ENCODE measurements at places on chromosomes 3 and 15.

DNA sequence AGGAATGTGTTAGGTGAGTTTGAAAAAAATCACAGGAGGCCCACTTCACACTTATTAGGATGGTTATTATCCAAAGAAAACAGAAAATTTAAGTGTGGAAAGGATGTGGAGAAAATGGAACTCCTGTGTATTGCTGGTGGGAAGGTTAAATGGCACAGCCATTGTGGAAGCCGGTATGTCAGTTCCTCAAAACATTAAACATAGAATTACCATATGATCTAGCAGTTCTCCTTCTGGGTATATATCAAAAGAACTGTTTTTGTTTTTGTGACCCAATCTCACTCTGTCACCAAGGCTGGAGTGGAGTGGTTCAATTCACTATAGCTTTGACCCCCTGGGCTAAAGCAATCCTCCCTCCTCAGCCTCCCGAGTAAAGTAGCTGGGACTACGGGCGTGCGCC is 10.4 kb upstream of the ZFYVE19 start:
- no peak for DNase-seq

DNA sequence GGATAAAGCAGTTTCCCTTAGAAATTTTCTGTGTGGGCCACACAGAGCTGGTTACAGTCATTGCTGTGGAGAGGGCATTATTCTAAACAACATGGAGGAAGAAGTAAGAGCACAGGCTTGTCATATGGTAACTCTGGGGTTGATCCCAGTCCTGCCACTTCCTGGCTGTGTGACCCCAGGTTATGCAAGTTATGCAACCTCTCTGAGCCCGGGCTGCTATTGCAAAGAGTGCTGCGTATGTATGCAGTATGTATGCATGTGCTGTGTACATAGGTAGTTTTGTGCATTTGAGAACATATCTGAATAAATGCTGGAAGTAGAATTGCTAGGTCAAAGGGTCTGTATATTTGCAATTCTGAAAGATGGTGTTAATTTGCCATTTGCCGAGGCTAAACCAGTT is 9.2 kb downstream of the SPSB4 start:
- no peak for DNase-seq

- no peak for DNase-seq
Measured at GRCh38 chr3:50876947-50877346, 202.2 kb downstream of the DOCK3 start.

GRCh38 chr3:189593581-189593980 is 37.6 kb upstream of the TP63 start:
- no peak for DNase-seq

DNA sequence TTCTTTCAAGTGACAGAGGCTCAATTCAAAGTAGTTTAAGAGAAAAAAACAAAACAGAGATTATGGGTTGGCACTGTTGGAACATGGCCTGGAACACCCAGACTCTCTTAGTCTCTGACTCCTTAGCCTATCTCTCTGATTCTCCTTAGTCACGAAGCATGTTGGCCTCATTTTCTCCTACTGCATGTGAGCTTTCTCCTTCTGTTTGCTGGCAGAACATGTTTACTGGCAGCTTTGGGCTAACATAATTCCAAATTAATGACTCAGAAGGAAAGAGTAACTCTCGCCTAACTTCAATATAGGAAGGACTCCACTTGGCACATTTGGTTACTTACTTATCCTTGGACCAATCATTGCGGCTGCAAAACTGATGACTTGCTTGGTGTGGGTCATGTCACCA is 21.7 kb upstream of the CCDC39 start:
- DNase-seq, result no peak

- DNase-seq, result no peak
Measured at GRCh38 chr3:169172535-169172934, 491.0 kb downstream of the MECOM start.

GRCh38 chr3:187833799-187834578 is 88.7 kb upstream of the BCL6 start:
- DNase-seq, result no peak

- no peak for DNase-seq
Measured at GRCh38 chr3:32733631-32734229, 48.7 kb downstream of the CNOT10 start.

- no peak for DNase-seq
Measured at GRCh38 chr3:145943952-145944351, 217.0 kb downstream of the PLOD2 start.

DNA sequence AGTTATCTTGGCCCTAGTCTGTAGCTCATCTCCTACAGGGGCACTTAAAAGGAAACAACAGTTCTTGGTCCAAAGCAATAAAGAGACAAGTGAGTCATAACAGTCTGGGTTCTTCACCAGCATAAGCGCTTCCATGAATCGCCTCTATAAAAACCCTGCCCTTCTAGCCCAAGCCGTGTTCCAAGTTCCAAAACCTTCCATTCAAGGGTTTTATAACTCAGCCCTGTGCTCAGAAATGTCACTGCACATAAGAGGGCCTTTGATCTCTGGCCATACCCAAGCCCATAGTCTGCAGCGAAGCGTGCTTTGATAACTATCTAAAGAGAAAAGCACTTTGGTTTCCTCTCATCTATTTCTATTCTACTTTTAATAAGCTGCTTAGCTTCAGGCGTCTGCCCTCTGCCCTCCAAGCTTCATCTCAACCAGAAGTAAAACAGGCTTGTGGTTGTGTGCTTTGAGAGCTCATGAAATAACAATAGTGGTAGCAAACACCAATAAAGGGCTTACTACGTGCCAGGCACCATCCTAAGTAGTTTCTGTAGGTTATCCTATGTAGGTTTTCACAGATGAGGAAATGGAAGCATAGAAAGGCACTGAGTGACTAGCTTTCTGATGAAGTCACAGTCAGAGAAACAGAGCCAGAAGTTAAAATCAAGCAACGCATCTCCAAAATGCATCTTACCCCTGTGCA is 64.0 kb upstream of the AKAP13 start:
- no peak for DNase-seq

DNA sequence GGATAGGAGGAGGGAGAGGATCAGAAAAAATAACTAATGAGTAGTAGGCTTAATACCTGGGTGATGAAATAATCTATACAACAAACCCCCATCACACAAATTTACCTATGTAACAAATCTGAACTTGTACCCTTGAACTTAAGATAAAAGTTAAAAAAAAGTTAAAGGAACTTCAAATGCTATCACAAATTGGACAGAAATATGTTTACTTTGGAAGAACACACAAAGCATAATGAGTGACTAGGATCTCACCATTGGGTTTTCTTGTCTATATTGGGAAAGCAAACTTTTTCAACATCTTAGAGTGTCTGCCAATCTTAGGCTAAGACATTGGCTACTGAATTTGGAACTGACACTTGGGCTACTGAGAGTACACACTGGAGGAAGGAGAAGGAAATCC is 140.4 kb downstream of the THRB start:
- DNase-seq, result no peak

DNA sequence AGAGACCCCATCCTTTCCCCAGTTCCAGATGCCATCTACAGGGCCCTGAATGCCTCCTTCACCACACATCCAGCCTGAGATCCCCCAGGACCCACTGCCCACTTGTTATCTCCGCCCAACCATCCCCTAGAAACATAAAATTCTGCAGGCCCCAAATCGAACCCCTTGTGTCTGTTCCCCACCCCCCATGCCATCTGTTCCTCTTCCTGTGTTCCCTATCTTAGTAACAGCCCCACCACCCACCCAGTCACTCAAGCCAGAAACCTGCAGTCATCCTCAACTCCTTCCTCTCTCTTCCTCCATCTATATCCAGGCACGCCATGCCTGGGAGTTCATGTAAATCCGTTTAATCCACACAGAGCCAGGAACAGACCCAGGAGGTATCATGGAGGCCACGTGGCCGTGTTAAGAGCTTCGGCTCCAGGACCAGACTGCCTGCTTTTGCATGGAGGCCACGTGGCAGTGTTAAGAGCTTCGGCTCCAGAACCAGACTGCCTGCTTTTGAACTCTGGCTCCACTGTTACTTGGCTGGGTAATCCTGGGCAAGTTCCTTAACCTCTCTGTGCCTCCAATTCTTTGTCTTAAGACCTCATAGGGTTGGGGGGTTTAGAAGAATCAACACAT is 4.8 kb downstream of the CSRNP1 start:
- DNase-seq, result no peak

DNA sequence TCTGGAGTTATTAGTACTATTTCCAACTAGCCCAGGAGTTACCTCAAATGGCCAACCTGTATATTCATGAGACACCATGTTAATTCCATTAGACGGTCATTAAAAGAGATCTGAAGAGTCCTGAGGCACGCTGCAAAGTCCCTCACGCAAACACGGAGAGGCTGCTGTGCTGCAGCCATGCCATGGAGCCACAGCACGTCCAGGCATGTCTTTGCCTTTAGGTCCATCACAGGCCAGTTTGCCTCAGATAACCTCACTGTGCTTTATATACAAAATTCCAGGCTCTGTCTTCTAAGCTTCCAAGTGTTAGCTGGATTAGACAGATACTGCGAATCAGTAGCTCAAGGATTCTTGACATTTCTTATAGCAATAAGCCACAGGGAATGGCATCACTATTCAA is 9.8 kb upstream of the PLAAT1 start:
- no peak for DNase-seq

DNA sequence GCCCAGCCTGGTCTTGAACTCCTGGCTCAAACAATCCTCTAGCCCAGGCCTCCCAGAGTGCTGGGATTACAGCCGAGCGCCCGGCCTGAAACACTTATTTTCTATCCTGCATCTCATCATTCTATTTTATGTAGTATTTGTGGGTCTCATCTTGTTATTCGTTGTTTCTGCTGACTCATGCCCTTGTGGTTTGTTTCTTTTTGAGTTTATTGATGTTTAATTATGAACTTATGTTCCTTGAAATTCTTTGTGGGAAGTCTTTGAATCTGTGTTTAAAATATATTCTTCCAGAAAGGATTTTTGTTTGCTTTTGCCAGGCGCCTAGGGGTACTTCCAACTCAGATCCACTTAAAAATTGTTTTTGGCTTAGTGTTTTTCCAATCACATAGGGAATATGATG is 78.3 kb upstream of the C15orf39 start:
- DNase-seq, result no peak

DNA sequence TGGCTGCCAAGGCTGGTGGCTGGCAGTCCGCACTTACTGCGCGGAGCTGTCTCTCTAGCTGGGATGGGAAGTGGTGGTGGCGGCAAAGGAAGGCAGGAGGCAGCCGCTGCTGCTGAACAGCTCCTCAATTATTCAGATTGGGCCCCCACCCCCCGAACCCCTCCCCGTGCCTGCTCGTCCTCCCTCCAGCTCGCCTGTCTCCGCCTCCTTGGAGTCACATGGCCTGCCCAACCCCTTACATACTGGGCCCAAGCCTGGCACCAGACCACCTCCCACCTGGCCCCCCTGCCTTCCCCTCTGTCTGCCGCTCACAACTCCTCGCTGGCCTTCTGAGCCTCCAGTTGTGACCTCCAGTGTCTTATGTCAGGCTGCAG is at the start of gene SLC7A14:
TSS of gene SLC7A14 (minus strand) at position 139 of the 374 bp plus-strand sequence. CDS start 59,139 bp downstream, outside the sequence.
- no peak for DNase-seq

GRCh38 chr3:44674211-44674610 is 25.7 kb downstream of the ZNF35 start:
- DNase-seq, result no peak

DNA sequence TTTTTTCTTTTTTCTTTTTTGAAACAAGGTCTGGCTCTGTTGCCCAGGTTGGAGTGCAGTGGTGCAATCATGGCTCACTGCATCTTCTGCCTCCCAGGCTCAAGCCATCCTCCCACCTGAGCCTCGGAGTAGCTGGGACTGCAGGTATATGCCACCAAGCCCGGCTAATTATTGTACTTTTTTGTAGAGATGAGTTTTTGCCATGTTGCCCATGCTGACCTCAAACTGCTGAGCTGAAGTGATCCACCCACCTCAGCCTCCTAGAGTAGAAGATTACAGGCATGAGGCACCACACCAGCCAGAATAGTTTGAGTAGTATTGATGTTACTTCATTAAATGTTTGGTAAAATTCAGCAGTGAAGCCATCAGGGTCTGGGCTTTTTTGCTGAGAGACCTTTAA is 251.8 kb downstream of the CADM2 start:
- no peak for DNase-seq

GRCh38 chr3:157445857-157446256 is 9.2 kb downstream of the PTX3 start:
- no peak for DNase-seq

DNA sequence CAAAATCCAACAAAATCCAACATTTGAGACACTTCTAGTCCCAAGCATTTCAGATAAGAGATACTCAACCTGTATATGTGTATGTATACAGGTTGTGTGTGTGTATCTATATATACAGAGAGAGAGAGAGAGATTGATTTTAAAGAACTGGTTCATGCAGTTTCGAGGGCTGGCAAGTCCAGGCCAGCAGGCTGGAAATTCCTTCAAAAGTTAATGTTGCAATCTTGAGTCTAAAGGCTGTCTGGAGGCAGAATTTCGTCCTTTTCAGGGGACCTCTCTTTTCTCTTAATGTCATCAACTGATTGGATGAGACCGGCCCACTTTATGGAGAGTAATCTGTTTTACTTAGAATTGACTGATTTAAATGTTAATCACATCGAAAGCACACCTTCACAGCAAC is 199.6 kb upstream of the IL12A start:
- no peak for DNase-seq

- DNase-seq, result no peak
Measured at GRCh38 chr3:195034101-195034500, 236.9 kb downstream of the XXYLT1 start.

GRCh38 chr3:47476644-47477199 is 981 bp upstream of the SCAP start:
- no peak for DNase-seq

DNA sequence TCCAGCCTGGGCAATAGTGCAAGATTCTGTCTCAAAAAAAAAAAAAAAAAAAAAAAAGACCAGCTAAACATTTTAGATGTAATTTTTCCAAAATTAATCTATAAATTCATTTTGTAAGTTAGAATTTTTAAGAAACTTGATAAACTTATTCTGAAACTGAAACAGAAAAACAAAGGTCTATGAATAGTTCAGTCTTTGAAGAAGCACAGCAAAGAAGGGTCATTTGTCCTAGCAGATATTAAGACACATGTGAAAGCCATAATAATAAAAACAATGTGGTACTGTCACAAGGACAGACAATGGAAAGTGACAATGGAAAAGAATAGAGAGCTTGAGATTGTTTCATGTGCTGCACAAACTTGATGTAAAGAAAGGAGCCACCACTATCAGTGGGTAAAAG is 29.0 kb upstream of the PRSS50 start:
- no peak for DNase-seq

DNA sequence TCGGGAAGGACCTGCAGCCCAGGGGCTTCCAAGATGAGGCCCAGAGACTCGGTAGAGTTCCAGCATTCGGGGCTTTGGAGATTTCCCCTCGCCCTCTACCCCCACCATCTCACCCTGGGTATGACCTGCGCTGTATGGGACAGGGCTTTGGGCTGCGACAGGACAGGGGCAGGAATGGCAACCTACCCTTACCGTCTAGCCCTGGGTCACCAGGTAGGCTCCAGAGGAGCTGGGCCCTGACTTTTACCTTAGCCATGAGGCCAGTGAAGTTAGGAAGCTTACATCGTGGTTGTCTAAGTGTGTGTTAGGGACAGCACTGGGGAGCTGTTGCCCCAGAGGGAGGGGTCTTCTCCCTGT is 683 bp downstream of the PPM1M start:
- DNase-seq, result no peak

- DNase-seq, result no peak
Measured at GRCh38 chr3:138148503-138148902, 16.3 kb upstream of the A4GNT start.

Measured in stimulated activated CD4-positive, alpha-beta T cell treated with anti-CD3 and anti-CD28 coated beads, TNF-alpha, amount 100 ng/mL, for 1 hour (primary cell).